ENCODE measurements at places on chromosomes 16 and 17.
A peak's percentile ranks its signal among the peaks of the same experiment; 100 is the strongest.

- no peak for DNase-seq
Measured at GRCh38 chr17:81237591-81238489, 1.0 kb downstream of the TEPSIN start.

- no peak for DNase-seq
Measured at GRCh38 chr16:19001788-19002187, 18.1 kb downstream of the TMC7 start.

DNA sequence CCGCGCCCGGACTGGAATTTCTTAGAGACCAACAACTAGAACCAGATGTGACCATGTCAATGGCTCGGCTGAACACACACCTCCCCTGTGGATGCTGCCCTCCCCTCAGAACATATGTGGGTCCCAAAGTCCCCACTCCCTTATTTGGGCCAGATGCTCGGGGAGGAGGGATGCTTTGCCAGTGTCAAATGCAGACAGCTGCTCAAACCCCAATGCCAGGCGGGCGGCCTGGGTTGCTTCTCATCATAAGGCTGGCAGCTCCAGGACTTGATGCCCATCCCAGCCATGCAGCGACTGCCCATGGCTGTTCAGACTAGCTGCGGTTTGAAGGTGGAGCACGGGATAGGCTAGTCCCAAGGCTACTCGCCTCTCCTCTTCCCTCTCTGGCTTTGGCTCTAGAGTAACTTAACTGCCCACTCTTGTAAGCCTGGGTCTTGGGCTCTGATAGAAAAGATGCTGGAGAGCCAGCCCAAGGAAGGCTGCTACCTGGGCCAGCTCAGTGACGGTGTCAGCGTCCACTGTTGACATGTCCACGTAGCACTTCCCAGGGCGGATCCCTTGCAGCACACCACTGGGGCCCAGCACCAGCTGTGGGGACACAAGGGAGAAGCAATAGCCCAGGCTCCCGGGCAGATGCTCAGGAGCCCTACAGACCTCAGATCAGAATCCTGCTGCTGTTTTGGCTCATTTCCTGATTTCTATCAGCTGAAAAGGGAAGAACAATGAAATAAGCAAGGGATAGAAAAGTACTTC is 11.0 kb upstream of the ROGDI start:
- no peak for DNase-seq

GRCh38 chr16:56192635-56192945 is 1.3 kb downstream of the GNAO1 start:
- DNase-seq = no peak

GRCh38 chr17:17497065-17497844 is 1.1 kb upstream of the RASD1 start:
- no peak for DNase-seq

DNA sequence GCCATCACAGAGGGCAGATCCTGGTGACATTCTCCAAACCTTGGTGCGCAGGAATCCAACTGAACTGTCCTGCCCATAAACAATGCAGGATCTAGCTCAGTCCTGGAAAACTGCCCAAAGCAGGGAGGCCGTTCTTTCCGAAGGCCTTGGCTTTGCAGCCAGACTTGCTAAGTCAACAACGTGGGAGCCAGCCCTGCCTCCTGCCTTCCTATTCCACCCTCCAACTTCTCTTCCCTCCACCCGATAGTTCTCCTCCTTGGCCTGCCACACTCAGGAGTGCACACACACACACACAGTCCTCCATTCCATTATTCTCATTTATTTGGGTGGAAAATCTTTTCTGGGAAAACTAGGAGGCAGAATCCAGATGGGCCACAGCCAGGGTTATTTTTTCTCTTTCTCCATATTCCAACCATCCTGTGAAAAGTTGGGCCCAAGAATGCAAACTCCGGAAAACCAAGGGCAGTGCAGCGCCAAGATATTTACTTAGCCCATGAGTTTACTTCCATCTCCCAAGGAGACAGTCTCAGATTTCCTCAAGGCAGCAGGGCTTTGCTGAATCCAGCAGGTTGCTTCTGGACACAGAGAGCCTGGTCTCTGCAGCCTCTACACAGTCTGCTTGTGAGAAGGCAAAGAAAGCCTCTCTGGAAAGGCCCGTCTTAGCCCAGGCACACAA is 15.8 kb downstream of the COPRS start:
- DNase-seq = no peak

DNA sequence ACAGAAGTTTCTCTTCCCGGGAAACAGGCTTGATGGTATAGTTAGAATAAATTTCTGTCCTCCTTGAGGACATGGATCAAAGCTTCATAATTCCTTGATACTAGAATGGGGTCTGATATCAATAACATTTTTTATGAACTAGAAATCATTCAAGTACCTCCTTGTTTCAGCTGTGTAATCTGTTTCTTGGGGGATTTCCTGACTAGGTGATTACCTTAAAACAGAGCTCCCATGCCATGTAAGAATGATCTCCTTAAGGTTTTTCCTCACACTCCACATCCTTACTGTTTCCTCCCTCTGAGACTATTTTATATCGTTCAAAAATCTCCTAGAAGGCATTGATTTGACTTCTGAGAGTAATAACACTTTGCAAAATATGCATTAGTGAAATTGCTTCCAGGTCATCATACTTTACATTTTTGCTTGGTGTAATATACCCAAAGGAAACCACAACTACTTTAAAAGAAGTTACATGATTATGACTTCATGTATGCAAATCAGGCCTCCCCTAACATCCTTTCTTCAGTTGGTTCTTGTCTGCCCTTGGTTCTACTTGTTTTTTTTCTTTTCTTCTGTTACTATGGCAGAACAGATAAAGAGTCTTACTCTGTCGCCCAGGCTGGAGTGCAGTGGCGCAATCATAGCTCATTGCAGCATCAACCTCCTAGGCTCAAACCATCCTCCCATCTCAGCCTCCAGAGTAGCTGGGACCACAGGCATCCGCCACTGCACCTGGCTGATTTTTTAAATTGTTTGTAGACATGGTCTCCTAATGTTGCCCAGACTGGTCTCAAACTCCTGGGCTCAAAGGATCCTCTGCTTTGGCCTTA is 388.8 kb downstream of the ZFHX3 start:
- no peak for DNase-seq

DNA sequence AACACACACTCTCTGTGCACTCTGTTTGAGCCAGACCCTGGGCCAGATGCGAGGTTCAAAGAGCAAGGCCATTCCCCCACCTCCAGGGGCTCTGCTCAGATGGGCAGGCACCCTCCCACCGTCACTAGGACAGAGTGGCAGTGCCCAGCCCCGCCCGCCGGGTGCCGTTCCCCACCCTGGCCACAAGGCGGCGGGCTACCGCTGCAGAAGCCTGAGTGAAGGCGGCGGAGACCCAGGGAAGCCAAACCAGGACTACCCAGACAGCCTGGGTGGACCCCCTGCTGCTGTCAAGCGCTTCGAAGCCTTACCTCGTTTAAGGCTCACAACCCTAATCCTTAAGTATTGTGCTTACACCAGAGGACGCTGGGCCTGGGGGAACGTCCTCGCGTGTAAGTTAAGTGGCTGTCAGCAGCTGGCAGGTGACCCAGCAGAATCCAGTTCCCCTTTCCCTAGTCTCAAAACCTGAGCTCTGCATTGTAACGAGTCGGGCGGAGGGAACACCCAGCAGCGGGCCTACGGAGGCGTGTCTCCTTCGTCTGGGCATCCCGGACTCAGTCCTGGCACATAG is 4.5 kb downstream of the ARHGAP27 start:
- DNase-seq = peak; percentile 72

GRCh38 chr17:77099997-77100396 is 40.8 kb upstream of the SEC14L1 start:
- no peak for DNase-seq

GRCh38 chr16:3056336-3057180 is 8.9 kb upstream of the IL32 start:
- no peak for DNase-seq

DNA sequence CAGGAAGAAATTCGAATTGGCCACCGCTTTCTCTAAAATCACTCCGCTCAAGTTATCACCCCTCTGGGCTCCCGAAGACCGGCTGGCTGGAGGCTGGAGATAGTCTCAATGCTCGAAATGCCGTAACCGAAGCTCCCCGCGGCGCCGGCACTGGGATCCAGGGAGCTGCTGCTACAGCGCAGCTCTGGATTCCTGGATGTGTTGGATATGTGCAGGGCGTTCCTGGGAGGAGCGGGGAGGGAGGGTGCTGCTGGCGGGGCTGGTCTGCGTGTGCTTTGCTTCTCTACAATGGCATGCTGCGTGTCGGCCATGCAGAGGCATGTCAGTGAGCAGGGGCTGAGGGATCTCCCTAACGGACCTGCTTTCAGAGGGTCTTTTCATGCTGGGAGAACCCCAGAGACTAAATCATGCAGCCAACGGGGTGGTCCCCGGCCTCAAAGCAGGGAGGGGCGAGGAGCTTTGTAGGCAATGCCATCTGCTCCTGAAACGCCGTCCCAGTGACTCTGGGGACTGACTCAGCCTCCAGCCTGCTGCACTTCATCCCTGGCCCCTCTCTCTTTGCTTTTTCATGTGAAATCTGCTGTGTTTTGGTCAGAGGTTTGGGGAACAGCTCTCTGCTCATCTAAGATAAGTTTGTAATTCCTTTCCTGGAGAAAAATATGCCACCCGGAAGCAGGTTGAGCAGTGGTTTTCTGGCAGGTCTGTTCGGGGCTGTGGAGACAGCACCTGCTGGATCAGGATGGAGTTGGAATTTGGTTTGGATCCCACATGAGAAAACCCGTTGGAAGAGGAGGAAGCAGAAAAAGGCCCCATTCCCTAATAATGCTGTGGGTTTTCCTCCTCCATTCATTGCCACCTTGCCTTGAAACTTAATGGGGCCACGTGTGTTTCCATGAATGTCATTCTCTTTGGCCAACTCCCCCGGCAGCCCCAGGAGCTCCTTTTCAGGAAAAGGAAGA is 311.4 kb downstream of the SEC14L1 start:
- no peak for DNase-seq

GRCh38 chr17:74866198-74866835 is 6.5 kb downstream of the FDXR start:
- no peak for DNase-seq

DNA sequence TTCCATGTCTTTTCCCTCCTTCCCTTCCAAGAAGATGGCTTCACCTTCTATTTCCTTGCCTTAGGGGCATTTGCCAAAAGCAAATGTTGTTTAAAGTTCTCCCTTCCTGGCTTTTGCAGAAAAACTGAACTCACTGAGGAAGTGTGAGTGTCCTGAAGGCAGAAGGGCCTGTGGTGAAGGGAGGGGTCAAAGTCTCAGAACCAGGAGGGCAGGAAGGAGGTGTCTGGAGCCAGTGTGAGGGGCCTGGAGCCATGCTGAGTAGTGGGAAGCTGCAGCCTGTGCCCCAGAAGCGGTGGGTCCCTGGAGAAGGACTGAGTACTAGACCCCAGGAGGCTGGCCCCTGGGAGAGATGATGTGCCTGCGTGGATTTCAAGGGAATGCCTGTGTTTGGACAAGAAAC is 23.8 kb upstream of the SUPT4H1 start:
- no peak for DNase-seq

- DNase-seq = no peak
Measured at GRCh38 chr17:35645923-35646322, 58.8 kb downstream of the AP2B1 start.

GRCh38 chr17:79792984-79793923 is 3.6 kb downstream of the CBX8 start:
- DNase-seq = no peak

DNA sequence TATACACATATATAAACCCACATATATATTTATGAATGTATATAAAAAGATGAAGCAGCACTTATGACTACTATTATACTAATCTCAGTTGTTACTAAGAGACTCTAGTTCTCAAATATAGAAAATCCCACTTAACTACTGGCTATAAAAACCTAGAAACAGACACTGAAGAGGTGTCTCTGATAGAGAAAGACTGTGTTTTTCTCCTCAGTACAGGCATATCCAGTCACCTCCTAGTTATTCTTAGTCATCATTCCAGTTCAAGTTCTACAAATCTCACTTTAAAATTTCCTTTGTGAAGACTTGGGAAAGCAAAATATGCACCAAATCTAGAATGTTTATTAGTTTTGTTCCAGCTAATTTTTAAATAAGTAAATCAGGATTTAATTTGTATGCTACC is 93.9 kb downstream of the STH start:
- DNase-seq = no peak

GRCh38 chr16:49158029-49158642 is 123.5 kb downstream of the CBLN1 start:
- no peak for DNase-seq

DNA sequence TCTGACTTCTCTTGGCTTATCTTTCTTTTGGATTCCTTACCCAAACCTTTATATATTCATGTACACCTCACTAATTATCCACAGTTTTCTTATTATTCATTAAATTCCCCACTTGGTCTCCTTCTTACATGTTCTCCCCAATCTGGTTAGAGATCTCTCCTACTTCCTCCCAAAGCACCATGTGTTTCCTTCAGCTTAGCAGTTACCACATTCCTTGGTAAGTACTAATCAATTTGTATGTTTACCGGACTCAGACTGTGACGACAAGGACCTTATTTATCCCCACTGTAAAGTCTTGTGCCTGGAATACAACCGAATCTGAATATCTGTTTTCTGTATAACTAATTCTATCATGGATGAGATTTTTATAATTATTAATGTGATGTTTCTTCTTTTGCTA is 389.5 kb downstream of the KCNJ2 start:
- no peak for DNase-seq

GRCh38 chr16:2237493-2238149 is 1.4 kb downstream of the DNASE1L2 start:
- no peak for DNase-seq

GRCh38 chr16:87926246-87927194 is 9.8 kb downstream of the CA5A start:
- DNase-seq = no peak

GRCh38 chr16:70691223-70692129 is 5.6 kb upstream of the MTSS2 start:
- no peak for DNase-seq

DNA sequence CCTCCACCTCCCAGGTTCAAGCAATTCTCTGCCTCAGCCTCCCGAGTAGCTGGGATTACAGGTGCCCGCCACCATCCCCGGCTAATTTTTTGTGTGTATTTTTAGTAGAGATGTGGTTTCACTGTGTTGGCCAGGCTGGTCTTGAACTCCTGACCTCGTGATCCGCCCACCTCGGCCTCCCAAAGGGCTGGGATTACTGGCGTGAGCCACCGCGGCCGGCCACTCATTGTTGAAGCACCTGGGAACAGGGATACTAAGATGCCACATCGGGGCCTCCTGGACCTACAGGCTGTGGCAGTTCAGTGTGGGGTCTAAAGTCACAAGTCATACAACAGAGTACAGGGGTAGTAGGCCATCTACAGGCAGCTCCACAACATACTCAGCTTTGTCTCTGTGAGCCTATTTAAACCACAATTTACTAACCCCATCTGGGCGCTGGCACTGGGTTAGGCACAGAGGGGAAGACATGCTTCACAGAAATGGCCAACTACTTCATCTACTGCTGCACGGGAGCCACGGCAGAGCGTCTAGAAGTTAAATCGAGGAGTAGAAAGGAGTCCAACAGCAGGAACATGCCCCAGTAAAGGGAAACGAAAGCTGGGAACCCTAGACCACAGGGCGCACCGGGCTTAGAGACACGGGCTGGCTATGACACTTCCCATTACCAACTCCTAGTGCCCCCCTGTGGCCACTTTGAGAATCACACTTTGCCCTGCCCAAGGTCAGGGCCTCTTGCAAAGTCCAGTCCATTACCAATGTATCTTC is 4.3 kb downstream of the VAMP2 start:
- DNase-seq = peak; percentile 83

All from stimulated activated CD4-positive, alpha-beta T cell treated with anti-CD3 and anti-CD28 coated beads, Interleukin-15, amount 100 ng/mL, for 48 hours (primary cell).